Osteoblast (primary cell): ENCODE measurements at places on chromosomes 5 and 9. TPM values are rescaled to one million over a fixed set of nuclear protein-coding genes. Genes with fewer than 3 reads are reported as not detected.

DNA sequence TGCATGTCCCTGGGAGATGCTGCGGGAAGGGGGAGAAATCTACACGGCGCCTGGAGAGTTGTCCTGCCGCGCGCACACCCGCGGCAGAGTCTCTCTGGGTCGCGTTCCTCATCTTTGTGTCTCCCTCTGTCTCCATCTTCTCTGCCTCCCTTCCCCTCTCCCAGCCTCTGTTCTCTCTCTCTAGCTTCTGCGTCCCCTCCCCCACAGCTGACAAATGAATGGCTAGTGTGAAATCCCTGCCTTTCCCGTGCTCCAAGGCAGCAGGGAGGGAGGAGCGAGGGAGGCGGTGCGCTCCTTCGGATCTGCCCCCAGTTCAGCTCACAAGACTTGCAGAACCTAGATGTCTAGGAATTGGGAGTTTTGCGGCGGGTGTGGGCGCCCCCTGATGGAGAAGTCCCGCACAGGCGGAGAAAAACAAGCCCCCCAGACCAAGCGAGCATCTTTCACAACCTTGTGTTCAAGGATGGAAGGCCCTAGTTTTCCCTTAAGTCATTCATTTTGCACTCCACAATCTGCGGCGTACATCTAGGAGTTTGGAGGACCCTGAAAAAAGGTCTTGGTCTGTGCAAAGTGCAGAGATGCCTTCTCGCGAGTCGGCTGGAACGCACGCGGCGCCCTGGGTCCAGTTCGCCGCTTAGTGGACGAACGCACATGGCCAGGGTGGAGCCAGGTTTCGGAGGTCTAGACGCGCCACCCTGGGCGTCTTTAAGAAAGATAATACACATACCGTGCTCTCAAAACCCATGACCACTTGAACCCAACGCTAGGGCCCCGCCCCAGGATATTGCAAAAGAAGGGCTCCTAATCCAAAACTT, 2.0 kb downstream of the VCAN start:
- peaks cover 22% of the 10 kb centered on the region for H3K27me3 ChIP-seq
- H3K27ac ChIP-seq = peak overlapping the region; percentile 98
- H3K36me3 ChIP-seq = peaks cover 7% of the 10 kb centered on the region

DNA sequence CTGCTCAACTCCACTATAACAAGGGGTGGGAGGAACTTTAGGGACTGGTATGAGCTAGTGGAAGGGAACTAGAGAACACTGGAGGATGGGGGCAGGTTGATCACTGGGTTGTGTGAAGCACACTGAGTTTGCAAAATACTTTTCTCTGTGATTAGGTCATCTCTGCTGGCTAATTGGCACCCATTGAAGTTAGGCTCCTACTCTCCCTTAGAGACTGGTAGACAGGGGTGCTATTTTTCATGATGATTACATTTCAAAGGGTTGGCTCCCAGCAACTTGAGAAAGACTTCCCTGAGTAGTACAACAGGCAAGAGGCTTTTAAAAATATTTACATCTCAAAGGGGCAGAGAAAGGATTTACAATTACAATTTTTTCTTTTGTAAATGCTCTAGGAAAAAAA, 50.4 kb upstream of the MTAP start:
- no peaks in the 10 kb centered on the region for H3K27me3 ChIP-seq
- H3K4me3 ChIP-seq = no peak overlapping the region
- no peak overlapping the region for H3K27ac ChIP-seq
- no peaks in the 10 kb centered on the region for H3K36me3 ChIP-seq

- H3K4me1 ChIP-seq = peaks cover 10% of the 10 kb centered on the region
- H3K4me3 ChIP-seq = peak overlapping the region; percentile 87
- DNase-seq = peak; percentile 87
- H3K27ac ChIP-seq = peak overlapping the region; percentile 92
- peaks cover 24% of the 10 kb centered on the region for H3K36me3 ChIP-seq
Observed at GRCh38 chr5:179699616-179700237, 960 bp downstream of the CANX start.

GRCh38 chr9:35306283-35306682, 144.5 kb downstream of the UNC13B start:
- DNase-seq = no peak
- H3K36me3 ChIP-seq = no peaks in the 10 kb centered on the region
- no peak overlapping the region for H3K27ac ChIP-seq

- peak; percentile 93 for DNase-seq
- peaks cover 13% of the 10 kb centered on the region for H3K27me3 ChIP-seq
- no peaks in the 10 kb centered on the region for H3K36me3 ChIP-seq
- H3K27ac ChIP-seq = no peak overlapping the region
- peak overlapping the region; percentile 53 for H3K4me3 ChIP-seq
Observed at GRCh38 chr9:124780060-124780756, 3.3 kb downstream of the OLFML2A start.

- H3K36me3 ChIP-seq = no peaks in the 10 kb centered on the region
- DNase-seq = no peak
- no peaks in the 10 kb centered on the region for H3K27me3 ChIP-seq
- H3K27ac ChIP-seq = no peak overlapping the region
Observed at GRCh38 chr5:116738615-116739261, 164.1 kb upstream of the SEMA6A start.

DNA sequence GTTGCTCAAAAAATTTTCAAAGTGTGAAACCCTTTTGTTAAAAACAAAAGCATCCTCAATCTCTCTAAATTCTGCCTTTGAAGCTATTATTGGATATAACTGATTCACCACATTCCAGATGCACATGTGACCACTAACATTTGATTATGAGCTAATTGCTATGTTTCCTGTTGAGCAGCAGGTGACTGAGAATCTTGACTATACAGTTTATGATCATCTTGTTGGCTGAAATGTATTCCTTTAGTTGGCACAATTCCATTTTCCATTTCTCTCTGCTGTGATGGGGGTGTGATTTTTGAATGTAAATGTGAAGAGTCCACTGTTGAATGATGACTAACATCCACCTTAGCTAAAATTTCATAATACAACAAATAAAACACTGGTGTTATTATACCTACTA, 10.7 kb downstream of the LYSMD3 start:
- peaks cover 20% of the 10 kb centered on the region for H3K36me3 ChIP-seq
- H3K27ac ChIP-seq = no peak overlapping the region
- H3K4me3 ChIP-seq = no peak overlapping the region
- no peaks in the 10 kb centered on the region for H3K27me3 ChIP-seq

- no peak for DNase-seq
- H3K36me3 ChIP-seq = no peaks in the 10 kb centered on the region
- H3K27ac ChIP-seq = no peak overlapping the region
- no peaks in the 10 kb centered on the region for H3K27me3 ChIP-seq
- H3K4me1 ChIP-seq = no peaks in the 10 kb centered on the region
Observed at GRCh38 chr5:8114597-8115266, 245.8 kb downstream of the MTRR start.

Gene SLC38A9
- total RNA-seq = 42.3 and 50.1 TPM in 2 replicates

Gene PELO
- total RNA-seq = 21.4 and 21.5 TPM in 2 replicates
